Thoracic aorta (tissue), 2 donors: ENCODE measurements at places on chromosomes 1 and 21. TPM values are rescaled to one million over a fixed set of nuclear protein-coding genes. Genes with fewer than 3 reads are reported as not detected.

- DNase-seq: no peak
These were observed 32.7 kb upstream of the ETV3 start for GRCh38 chr1:157170677-157171515.

Gene DYNLT5
- 2.8 TPM for total RNA-seq

Gene CELSR2
- total RNA-seq: 10.0 TPM

Gene PRDM16
- 68.9 TPM for total RNA-seq

GRCh38 chr21:29078869-29079767 is 5.7 kb upstream of the CCT8 start:
- DNase-seq: no peak

GRCh38 chr1:187203257-187203656 is 374.5 kb downstream of the PLA2G4A start:
- DNase-seq: no peak

DNA sequence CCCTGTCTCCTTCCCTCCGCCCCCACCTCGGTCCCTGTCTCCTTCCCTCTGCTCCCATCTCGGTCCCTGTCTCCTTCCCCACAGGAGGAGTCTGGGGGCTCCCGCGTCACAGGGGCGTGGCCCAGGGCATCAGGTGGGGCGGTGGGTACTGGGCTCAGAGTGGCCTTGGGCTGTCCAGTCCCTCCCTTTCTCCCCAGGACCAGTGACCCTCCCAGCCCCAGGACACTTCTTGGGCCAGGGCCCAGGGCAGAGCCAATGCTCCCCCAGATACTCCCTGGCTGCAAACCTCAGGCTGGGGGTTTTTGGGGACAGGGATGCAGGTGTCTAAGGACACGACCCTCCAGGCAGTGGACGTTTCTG is 6.8 kb upstream of the RNF223 start:
- DNase-seq: no peak

Gene BLACAT1
- total RNA-seq: not detected

- peak; percentile 39 for DNase-seq
These were observed 36.1 kb downstream of the CCDC185 start for GRCh38 chr1:223429313-223429731.

DNA sequence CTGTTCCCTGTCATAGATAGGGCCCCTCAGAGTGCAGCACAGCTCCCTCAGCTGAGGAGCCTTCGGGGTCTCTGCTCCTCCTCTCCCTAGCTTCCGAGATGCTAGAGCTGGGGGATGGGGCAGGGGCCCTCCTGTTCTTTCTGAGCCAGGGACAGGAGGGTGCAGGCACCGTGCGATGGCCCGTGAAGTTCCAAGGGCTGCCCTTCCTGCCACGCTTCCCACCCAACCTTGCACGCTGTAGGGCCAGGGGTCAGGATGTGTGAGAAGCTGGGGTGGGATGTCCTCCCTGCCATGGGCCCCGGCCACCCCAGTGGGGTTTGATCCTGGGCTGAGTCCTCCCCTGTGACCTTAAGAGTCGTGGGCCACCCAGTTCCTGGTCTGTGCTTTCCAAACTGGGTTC is 240.7 kb upstream of the C1orf174 start:
- no peak for DNase-seq

Gene TRIM17
- total RNA-seq: 0.56 TPM

DNA sequence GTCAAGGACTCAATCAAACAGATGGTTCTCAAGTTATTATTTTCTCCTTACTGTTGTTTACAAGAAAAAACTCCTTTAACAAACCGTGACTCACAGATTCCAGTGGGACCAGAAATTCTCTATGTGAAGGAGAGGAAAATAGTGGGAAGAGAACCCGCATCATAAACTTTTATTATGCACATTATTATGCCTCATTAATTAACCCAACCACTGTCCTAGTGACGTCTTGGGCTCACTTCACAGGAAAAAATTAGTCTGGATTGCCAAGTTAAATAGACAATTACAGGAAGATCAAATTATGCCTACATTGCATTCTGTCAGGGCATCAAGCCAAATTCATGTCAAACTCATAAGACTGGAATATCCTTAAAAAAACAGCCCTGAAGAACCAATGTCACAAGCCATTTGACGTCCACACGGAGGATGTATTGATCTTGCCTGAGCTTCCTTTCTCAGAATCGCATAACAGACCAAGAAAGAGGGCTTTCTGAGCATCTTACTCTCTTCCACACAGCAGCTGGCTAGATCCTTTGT is 347.8 kb downstream of the DUSP10 start:
- no peak for DNase-seq

GRCh38 chr1:234954613-234955012 is 174.0 kb downstream of the TOMM20 start:
- no peak for DNase-seq

- no peak for DNase-seq
These were observed 126.6 kb upstream of the IFFO2 start for GRCh38 chr1:19083081-19083480.

DNA sequence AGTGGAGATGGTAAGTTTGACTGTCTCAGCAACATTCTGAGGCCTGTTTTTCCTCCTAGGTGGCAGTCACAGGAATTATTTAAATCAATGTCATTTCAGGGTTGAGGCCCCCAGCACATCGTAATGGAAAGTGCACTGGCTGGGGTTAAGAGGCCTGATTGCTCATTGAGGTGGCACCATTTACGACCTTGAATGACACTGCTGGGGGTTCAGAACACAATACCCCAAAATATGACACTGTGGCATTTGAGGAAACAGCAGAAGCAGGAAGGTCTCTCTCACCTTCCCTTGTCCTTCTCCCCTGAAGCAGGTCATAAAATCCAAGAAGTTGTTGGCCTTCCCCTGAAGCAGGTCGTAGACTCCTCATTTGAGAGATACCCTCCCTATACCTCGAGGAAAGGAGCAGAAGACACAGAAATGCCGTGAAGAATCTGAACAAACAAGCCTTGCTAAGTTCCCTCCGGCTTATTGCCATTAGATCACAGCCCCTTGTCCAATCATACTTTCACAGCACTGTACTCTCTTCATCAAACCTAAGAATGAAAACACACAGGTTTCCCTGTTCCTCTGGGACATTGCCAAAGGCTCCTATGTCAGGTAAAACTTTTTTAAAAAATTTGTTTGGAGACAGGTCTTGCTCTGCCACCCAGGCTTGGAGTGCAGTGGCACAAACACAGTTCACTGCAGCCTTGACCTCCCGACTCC is 71.3 kb downstream of the S1PR1 start:
- no peak for DNase-seq

DNA sequence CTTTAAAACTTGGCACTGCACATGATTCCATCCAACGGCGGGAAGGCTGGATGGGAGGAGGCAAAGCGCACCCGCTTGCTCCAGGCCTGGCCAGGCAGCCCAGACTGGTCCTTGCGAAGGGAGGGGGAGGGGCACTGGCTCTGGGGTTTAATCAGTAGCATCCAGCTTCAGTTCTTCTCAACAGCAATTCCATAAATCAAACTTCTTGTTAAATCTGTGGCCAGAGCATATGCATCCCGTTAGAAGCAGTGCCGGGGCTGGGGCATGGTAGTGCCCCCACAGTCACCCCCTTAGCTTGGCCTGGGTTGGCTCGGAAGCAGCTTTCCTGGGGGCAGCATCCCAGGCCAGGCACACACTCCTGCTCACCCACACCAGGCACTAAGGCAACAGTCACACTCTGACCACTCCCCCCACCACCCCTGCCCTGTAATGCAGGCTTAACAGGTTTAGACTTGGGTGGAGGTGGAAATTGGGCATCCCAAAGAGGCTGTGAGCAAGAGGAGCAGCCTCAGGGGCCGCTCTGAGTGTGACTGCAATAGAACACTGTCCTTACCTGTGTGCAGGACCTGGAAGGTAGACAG is 94.1 kb upstream of the CASZ1 start:
- DNase-seq: no peak
